ENCODE measurements at places on chromosomes 2 and 18.

- no peak for DNase-seq
Observed at GRCh38 chr2:200586644-200586975, 796 bp downstream of the AOX1 start.

DNA sequence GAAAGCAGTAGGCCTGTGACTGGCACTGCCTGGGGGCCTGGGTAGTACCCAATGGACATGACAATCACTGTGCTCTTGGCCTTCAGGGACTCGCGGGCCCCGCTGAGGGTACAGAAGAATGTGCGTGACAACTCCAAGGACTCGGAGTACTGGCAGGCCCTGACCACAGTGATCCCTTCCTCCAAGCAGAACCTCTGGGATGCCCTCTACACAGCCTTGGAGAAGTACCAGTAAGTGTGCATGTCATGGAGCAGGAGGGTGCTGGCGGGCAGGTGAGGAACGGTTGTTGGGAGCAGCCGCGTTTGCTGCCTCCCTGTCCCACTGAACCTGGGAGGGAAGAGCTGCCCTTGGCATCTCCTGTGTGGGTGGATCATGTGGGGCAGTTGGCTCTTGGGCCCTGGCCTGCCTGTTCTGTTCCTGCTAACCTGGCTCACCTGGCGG is 23.3 kb downstream of the OTOF start:
- no peak for DNase-seq

GRCh38 chr2:54672590-54673456 is 50.6 kb upstream of the EML6 start:
- DNase-seq = no peak

DNA sequence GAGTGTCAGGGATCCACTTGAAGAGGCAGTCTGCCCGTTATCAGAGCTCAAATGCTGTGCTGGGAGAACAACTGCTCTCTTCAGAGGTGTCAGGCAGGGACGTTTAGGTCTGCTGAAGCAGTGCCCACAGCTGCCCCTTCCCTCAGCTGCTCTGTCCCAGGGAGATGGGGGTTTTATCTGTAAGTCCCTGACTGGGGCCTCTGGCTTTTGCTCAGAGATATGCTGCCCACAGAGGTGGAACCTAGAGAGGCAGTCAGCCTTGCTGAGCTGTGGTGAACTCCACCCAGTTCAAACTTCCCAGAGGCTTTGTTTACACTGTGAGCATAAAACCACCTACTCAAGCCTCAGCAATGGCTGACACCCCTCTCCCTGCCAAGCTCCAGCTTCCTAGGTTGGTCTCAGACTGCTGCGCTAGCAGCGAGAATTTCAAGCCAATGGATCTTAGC is 38.1 kb downstream of the PLEK start:
- no peak for DNase-seq

- DNase-seq = no peak
Observed at GRCh38 chr2:201130524-201131186, 14.7 kb downstream of the CFLAR start.

- DNase-seq = no peak
Observed at GRCh38 chr18:9019135-9019534, 83.4 kb upstream of the NDUFV2 start.

GRCh38 chr18:27787547-27787946 is 389.4 kb downstream of the CDH2 start:
- DNase-seq = no peak

- no peak for DNase-seq
Observed at GRCh38 chr2:70012887-70013286, 51.5 kb upstream of the ASPRV1 start.

GRCh38 chr18:1078301-1078700 is 173.6 kb downstream of the ADCYAP1 start:
- DNase-seq = no peak

GRCh38 chr2:227031379-227031778 is 132.6 kb downstream of the COL4A4 start:
- no peak for DNase-seq

GRCh38 chr2:23380562-23381065 is 4.4 kb upstream of the KLHL29 start:
- no peak for DNase-seq

DNA sequence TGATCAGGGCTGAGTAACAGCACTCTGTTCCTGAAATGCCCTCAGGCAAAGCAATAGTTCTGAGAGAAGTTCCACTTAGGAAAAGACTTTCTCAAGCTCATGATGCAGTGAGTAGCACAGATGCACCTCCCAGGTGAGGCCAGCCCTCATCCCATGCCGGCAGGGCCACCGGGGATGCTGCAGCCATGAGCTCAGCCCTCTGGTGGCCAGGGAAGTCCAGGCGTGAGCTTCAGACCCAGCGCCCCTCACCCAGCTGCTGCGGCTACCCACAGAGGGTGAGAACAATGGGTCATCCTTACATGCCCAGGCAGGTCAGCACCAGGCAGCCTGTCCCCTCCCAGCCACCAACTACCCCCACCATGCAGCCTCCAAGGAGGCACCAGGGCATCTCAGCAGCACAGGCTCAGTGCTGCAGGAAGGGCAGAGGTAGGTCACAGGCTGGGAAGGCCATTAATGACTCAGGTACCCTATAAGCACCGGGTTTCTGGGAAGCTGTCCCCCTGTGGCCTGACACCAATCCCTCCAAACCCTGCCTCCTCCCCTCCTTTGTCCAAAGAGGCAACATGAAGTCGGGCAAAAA is 50.6 kb downstream of the TTC32 start:
- DNase-seq = peak; percentile 28

DNA sequence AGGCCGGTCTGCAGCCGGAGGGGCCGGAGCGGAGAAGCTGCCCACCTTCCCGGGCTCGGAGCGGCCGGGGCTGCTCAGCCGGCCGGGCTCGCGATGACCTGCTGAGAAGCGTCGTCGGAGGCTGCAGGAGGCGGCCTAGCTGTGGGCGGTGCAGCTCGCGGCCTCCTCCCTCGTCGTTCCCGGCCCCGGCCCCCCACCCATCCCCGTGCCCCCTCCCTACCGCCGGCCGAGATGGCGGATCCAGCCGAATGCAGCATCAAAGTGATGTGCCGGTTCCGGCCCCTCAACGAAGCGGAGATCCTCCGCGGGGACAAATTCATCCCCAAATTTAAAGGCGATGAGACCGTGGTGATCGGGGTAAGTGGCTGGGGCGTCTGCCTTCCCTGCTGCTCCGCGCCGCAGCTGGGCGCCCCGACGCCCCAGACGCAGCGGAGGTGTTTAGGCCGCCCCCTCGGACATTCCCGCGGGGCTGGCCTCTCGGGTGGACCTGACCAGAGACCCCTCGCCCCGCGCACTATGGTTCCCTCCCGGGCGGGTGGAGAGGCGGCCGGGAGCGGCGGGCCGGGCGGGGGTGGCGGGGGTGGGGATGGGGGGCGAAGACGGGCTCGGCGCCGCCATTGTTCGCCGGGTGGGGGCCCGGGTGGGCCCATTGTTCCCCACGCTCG is 492 bp downstream of the KIF5C start:
- no peak for DNase-seq

DNA sequence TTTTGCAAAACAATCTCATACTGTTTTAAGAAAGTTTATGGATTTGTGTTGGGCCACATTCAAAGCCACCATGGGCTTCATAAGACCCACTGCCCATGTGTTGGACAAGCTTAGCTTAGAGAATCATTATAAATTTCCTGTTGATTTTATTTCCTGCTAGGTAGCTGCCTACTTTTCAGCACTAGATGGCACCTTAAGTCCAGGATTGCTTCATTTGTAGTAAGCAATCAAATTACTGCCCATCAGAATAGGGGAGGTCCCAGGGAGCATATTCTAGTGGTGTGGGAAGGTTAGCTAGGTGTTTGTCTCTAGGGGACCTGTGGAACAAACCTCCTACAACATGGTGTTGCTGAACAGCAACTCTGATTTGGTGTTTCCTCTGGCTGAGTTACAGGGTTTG is 11.0 kb upstream of the DCDC2C start:
- DNase-seq = no peak

- DNase-seq = no peak
Observed at GRCh38 chr2:191922736-191923651, 76.1 kb upstream of the CAVIN2 start.

DNA sequence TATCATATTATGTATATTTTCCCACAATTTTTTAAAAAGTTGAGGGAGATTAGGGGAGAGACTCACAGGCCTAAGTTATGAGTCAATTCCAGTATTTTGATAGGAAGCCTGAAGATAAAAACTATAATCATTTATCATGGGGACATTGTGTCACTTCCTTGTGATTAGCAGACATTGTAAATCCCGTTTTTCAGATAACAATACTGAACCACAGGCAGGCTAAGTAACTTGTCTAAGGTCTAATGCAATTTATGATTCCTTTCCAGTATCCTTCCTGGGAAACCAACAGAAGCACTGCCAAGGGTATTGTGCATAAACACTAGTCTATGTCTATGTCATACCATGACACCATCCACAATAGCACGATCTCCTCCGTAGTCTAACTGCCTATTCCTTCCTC is 235.2 kb upstream of the PIK3C3 start:
- DNase-seq = no peak

DNA sequence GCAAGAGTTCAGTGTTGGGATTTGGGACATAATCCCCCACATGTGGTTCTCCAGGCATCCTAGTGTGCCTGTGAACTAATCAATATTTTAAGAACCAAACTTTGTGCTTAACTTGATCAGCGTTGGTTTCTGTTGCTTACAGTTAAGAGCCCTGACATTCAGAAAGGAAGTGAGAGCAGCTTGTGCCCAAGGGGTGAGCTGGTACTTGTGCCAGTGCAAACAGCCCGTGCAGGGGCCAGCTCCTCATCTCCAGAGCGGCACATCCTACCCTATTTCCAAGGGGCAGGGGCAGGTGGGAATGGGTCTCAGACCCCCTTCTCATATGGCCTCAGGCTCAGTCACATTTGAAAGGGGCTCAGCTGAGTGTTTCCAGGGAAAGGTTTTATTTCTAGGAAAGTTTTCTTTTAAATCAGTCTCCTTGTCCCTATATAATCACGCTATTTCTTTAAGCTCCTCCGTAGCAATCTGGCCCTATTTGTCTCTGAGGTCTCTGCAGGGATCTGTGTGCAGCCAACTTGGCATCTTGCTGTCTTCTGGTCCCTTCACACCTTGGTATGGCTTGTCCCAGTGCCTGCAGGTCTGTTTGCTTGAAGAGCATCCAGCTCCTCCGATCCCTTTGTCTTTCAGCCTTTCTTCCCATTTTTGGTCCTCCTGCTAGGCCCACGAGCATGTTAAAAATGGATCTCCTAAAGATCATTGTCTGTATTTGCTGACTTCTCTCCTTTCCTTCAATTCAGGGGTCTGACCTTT is 358.9 kb downstream of the HRH4 start:
- DNase-seq = no peak

- DNase-seq = no peak
Observed at GRCh38 chr2:105517814-105518705, 119.2 kb upstream of the FHL2 start.

DNA sequence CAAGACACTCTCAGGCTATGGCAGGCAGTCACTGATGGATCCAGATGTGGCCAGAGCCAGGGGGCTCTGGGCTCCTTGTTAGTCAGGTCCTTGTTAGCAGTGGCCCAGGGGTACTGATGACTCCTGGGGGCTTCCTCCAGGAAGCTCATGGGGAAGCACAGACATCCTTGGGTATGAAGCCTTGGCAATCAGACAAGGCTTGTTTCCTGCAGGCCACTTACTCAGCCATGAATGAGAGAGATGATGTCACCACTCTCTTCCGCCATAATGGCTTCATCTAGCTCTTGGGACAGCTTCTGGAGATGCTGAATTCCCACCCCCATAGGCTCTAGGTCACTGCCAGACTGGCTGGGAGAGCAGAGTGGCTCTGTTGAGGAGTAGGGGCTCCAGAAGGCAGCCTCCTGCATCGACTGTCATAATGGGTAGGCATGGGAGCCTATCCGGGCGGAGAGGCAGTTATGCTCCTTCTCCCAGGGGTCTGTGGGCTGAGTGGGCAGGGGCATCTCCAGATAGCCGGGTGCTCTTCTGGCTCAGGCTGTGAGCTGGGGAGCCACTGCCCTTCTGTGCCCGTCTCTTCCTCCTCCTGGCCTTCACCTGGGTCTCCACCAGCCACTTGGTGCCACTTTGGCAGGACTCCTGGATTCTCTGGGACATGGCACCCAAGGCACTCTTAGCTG is 40.2 kb upstream of the BMPR2 start:
- DNase-seq = peak; percentile 45

DNA sequence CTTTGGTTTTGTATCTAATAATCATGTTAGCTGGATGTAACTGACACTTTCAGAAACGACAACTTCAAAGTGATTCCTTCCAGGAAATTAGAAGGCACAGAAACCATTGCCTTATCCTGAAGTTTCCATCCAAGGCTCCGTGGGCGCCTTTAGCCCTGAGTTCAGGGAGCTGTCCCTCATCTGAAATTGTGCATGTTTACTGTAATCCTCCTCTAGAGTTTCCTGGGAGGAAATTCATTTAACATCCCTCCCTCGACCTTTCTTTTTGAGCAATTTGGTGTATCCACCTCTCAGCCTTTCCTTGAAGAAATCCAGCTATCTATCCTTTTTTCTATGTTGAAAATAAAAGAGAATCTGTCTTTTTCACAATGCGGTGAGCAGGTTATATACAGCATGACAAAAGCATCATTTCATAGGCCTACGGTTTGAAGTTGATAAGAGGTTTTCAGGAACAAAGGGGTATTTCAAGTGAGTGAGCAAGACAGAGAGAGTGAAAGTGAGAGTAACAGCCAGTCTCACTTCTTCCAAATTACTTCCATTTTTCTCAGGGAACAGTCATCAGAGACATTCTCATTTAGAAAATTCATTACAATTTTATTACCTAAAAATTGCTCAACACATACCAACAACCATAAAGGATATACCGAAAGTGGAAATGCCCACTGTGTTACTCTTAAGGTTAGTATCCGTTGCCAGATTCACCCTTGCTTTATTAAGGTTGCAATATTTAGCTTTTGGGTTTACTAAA is 167.3 kb downstream of the MREG start:
- no peak for DNase-seq

DNA sequence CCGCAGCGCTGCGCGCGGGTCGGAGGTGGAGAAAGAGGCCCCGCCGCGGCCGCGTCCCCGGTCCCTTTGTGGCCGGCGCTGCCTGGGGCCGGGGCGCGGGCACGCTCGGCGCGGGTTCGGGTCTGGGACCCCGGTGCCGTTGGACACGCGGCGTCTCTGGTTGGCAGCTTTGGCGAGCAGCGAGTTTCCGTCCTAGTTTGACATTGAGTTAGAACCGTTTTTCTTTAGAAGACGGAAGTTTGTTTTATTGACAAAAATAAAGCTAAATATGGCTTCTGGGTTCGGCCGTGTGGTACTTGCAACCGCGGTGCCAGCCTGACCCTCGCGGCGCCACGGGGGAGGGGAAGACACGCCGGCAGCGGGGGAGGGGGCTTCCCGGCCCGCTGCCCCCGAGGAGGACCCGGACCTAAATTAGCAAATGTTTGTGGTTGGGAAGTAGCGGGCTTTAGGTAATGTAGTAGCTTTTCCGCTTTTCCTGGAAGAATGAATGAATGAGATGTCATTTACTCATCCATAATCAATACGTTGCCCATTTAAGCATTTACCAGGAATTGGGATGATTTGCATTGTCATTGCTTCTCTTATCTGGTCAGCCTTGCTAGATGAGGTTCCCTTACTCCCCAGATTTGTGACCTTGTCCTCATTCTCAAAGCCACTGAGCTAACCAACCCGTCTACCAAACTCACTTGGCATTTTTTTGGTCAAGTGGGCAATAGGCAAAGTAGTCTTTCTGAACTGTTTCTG is 530 bp downstream of the GALNT1 start:
- DNase-seq = no peak

All from ascending aorta (tissue), 2 donors.